Stimulated activated CD8-positive, alpha-beta memory T cell treated with anti-CD3 and anti-CD28 coated beads, Interleukin-2, amount 100 ng/mL, for 48 hours (primary cell): ENCODE measurements at places on chromosomes 3 and 15.
A peak's percentile ranks its signal among the peaks of the same experiment; 100 is the strongest.

- no peak for DNase-seq
These were observed 6.0 kb downstream of the SSR3 start for GRCh38 chr3:156548902-156549301.

GRCh38 chr3:35677797-35678196 is 38.5 kb downstream of the ARPP21 start:
- DNase-seq: no peak

GRCh38 chr3:14524311-14524711 is 15.8 kb downstream of the GRIP2 start:
- no peak for DNase-seq

- DNase-seq: no peak
These were observed 215.3 kb downstream of the ROBO2 start for GRCh38 chr3:77254967-77255831.

DNA sequence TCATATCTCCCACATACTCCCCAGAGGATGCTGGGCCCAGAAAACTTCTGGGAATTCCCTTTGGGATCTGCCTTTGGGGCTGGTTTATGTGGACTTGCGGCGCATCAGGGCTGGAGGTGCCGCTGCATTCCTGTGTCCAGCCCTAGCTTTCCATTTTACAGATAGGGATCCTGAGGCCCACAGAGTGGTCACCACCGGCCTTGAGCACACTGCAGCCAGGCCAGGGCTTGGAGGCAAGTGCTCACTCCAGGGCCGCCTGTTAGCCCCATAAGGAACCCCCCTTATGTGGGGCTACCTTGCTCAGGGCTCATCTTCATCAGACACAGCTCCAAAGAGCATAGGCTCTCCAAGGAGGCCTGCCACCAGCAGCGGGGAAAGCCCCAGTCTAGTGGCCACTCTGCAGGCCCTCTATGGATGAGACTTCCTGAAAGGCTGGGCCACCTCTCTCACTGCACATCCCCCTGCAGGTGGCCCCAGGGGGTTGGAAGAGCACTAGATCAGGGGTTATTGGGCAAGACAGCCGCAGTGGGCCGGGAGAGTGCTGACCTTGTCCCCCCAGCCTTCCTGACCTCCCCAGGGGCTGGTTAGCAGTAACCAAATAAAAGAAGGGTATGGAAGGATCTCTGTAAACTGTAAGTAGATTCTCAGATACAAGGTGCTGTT is 9.2 kb upstream of the ATP2B2 start:
- no peak for DNase-seq

- no peak for DNase-seq
These were observed 82.4 kb upstream of the DLG1 start for GRCh38 chr3:197380786-197381185.

DNA sequence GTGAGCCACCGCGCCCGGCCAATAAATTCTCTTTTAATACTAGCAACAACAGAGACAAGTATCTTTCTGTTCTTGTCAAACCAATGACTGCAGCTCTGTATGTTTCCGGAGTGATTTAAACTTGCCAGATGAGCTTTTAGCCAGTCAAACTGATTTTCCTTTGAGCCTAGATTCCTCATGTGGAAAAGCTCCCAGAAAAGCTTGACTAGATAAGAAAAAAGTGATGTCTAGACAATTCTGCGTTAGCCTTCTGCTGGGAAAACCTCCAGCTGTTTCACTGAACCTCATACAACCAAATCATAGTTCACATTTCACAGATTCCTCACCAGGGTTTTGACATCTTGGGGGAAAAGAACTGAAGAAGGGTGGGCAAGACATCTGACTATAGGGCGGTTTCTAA is 78.6 kb downstream of the MAGI1 start:
- no peak for DNase-seq

DNA sequence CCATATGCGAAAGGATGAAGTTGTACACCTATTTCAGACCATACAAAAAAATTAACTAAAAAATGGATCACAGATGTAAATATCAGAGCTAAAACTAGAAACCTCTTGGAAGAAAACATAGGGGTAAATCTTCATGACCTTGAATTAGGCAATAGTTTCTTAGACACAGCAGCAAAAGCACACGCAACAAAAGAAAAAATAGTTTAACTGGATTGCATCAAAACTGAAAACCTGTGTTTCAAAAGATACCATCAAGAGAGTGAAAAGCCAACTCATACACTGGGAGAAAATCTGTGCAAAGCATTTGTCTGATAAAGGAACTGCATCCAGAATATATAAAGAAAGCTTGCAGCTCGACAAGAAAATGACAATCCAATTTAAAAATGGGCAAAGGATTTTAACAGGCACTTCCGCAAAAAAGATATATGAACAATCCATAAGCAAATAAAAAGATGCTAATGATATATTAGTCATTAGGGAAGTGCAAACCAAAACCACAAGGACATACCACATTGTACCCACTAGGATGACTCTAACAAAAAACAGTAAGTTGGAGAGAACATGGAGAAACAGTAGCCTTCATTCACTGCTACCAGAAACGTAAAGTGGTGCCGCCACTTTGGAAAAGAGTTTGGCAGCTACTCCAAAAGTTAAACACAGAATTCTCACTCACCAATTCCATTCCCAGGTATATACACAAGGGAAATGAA is 263.1 kb downstream of the ADAMTS17 start:
- DNase-seq: no peak

- DNase-seq: no peak
These were observed 136.3 kb upstream of the LRRFIP2 start for GRCh38 chr3:37310666-37311050.

GRCh38 chr3:50532062-50532705 is 28.8 kb upstream of the CACNA2D2 start:
- no peak for DNase-seq

- no peak for DNase-seq
These were observed 30.8 kb upstream of the LMCD1 start for GRCh38 chr3:8470801-8471200.

- DNase-seq: no peak
These were observed 70.9 kb downstream of the AAGAB start for GRCh38 chr15:67183443-67184169.

DNA sequence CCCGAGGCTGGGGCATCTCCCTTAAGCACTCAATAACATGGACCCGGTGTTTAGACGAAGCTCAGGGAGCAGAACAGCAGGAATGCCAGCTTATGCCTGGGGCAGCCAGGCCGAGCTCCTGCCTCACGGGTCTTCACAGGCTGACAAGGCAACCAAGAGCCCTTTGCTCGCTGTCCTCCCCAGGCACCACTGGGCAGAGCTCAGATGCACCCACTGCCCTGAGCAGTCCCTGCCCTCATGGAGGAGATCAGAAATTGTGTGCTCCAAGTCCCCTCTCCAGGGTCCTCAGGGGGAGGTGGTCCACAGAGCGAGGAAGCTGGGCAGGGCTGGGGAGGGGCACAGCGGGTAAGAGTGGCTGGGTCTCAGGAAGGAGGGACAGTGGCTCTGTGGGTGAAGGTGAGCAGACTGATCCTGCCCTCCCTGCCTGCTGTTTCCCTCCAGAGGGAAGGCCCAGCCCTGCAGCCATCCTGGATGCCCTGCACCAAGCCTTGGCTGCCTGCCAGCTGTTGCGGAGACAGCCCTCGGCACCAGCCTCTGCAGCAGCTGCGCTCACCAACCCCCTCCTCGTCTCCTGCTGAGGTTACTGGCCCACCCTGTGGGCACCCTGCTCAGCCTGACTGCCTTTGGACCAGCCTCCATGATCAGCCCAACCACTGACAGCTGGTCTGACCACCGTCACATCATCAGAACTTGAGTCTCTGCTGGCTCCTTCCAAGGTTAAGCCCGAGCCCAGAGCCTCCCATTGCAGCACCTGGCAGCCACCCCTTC is 21.1 kb upstream of the GP9 start:
- DNase-seq: no peak

DNA sequence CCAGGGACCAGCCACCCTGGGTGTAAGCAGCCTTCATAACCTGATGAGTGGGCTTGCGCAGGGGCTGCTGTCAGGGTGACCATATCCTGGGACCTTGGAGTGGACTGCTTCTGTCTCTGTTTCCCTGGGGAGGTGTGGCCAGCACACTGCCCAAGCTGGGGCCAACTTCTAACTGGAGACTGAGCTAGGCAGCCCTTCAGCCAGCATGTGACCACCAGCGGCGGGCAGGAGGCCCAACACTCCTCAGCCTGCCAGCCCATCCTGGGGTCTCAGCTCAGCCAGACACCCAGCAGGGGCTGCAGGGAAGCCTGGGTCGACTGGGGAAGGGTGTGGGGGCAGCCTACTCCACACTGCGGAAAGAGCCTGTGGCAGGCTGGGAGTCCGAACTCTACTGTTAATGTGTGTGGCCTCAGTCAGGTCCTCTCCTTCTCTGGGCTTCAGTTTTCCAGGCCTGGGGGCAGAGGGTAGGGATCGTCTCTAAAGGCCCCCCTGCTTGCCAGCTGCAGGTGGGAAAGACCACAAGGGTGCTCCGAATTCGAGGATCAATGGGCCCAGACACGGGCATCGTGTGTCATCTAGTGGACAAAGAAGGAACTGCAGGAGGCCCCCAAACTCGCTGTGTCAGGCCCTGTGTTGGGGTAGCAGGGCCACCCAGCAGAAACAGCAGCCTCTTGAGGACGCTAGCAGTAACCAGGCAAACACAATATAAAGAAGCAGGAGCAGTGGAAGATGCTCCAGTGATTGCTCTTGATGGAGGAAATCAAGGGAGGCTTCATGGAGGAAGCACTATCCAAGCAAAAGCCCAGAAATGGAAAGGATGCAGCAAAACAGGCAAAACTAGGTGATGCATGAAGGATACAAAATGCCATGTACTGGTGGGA is 2.0 kb upstream of the SEMA3G start:
- DNase-seq: peak; percentile 43

DNA sequence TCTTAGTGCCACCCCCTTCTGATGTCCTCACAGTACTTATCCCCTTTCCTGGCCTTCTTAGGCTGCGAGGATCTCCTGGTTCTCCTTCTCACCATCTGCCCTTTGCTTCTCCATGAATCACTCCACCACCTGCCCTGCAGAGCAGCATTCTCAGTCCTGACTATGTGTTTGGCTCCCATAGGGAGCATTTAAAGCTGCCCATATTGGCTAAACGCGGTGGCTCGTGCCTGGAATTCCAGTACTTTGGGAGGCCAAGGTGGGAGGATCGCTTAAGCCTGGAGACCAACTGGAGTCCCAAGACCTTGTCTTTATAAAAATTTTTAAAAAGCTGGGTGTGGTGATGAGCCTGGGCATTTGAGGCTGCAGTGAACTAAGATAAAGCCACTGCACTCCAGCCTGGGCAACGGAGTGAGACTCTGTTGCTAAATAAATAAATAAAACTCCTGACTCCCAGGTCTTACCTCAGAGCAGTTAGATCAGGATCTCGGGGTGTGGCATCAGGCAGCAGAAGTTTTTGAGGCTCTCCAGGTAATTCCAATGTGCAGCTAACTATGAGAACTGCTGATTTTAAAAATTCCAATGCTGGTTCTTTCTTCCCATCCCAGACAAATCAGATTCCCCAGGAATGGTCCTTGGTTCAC is 36.2 kb upstream of the TLE3 start:
- DNase-seq: no peak

GRCh38 chr15:29669823-29670222 is 152.4 kb downstream of the TJP1 start:
- DNase-seq: no peak

DNA sequence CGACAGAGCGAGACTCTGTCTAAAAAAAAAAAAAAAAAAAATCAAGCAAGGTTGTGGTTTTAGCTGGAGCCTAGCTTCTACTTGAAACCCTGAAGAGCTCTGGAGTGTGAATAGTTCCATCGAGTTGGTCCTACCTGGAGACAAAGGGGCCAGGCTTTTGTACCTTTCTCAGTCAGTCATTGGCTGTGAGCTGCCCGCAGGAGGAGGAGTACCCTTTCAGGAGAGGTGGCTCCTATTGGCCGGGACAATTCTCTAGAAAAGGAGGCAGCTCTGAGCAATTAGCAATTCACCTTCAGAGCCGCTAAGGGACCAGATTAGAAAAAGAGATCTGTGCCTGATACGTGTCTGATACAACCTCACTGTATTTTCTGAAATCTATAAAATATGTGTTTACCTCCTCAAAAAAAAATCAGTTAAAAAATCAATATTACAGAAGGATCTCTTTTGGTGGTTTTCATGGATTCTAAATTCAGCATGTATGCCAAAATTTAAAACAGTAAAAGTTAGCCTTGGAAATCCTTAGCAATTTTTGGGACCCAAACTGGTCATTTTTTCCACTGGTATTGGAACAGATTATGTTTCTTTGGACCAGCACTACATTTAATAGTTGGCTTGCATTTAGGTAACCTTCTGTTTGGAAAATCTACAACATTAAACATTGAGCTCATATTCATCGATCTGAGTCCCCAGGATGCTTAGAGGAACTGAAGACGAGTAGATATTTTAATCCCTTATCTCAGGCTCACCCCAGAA is 29.7 kb upstream of the PDCD6IP start:
- DNase-seq: no peak

DNA sequence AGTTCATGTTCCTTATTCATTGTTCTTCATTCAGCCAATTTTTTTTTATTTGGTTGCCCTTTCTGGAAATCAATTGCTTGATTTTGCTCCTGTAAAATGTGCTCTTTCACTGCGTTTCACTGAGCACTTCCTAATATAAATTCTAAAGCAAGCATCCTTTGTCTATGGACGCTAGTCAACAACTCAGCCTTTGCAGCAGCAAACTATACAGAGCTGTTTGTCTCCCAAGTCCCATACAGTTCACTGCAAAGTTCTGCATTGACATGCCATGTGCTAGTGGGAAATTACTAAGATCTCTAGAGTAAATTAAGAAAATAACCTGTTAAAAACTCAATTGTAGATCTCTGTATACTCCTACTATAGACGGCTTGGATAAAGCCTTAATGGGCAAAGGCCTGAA is 130.1 kb upstream of the BHLHE40 start:
- no peak for DNase-seq

DNA sequence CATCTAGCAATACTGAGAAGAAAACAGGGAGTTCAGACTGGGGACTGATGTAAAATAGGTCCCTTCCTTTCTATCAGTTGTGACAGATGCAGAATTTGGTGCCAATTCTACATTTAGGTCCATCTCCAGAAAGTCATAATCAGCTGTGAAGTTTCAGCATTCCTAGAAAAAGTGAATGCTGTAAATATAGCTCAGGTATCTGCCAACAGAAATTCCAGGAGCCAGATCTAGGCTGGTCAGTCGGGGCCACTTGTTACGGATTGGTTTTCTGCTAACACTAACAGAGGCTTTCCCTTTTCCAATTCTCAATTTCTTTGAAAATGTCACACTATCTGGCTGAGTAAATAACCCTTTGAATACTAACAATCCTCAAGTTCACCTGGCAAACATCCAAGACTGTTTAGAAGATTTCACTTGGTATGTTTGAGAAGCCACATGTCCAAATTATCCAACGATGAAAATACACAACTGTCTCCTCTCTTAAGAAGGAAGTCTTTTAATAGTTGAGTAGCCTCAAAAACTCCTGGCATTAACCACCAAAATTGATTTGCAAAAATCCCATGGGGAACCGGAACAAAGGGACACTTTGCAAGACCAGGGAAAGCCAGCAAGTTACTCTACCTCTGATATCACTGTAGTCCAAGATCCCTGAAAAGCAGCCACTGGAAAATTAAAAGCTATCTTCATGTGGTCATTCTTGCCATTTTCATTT is 222.3 kb downstream of the ZMAT3 start:
- DNase-seq: no peak
